Stimulated activated CD4-positive, alpha-beta T cell treated with anti-CD3 and anti-CD28 coated beads, Interleukin-15, amount 100 ng/mL, for 1 hour (primary cell): ENCODE measurements at places on chromosomes 16 and 17.

DNA sequence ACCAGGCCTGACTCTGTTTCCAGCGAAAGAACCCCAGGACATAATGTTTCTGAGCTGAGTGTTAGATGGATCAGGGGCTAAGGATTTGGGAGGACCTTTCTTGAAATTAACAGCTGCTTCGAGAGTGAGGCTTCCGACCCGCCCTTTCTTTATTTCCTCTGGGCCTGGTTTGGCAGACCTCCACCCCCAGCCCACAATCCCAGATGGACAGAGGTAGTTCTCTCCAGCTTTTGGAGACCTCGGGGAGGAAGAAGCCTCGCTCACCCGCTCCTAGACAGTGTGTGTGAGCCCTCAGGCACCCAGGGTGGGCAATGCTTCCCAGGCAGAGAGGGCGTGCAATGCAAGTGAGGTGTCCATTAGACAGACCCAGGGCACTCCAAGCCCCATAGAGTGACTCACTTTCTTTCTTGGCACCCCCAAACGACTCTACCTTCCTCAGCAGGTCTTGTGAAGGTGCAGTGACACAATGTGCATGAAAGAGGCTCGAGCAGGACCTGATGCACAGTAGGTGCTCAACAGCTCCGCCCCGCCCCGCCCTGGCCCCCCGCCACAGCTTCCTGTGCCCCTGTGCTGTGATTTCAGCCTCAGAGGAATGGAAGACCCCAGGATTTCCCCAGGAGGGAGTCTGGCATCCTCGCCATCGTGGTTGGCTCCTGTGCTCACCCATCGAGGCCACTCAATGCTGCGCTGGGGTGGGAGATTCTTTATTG lies 50.7 kb upstream of the TOB1 start:
- no peak for DNase-seq

DNA sequence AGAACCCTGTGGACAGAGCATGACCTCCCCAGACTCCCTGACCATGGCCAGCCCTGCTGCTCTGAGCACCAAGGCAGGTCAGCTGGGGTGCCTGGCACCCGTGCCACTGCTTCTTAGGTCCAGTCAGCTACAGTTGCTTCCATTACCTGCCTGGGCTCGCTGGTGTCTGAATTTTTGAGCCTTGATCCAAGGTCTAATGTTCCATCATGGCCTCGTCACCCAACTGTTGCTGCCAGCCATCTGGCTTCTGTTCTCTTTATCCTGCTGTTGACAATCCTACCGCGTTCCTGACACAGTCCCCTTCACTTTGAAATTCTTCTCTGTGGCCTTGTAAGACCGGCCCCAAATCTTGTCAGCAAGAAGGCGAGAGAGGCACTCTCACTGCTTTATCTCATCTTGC lies 16.7 kb downstream of the GLYR1 start:
- DNase-seq: no peak

DNA sequence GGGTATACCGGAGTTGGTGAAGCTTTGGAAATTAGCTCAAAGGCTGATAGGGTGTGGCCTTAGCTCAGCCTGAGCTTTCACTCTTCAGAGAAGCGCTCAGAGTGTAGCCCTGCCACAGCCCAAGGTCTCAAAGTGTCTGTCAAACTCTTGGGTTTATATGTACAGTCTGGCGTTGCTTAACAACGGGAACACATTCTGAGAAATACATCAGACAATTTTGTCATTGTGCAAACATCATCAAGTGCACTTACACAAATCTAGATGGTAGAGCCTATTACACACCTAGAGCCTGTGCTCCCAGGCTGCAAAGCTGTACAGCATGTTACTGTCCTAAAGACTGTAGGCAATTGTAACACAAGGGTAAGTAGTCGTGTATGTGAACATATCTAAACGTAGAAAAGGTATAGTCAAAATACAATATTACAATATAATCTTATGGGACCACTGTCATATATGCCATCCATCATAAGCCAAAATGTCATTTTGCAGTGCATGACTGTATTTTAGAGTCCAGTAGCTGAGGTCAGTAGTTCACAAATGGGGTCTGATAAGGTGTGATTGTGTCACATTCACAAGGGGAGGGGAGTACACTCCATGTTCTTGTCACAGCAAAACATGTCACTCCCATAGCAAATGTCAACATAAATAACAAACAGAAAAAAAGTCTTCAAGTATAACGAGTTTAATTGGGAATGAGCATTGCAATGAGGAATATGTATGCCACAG lies 20.6 kb downstream of the CHAD start:
- DNase-seq: no peak

- DNase-seq: no peak
Observed at GRCh38 chr17:18921912-18922451, 30.0 kb upstream of the SLC5A10 start.

DNA sequence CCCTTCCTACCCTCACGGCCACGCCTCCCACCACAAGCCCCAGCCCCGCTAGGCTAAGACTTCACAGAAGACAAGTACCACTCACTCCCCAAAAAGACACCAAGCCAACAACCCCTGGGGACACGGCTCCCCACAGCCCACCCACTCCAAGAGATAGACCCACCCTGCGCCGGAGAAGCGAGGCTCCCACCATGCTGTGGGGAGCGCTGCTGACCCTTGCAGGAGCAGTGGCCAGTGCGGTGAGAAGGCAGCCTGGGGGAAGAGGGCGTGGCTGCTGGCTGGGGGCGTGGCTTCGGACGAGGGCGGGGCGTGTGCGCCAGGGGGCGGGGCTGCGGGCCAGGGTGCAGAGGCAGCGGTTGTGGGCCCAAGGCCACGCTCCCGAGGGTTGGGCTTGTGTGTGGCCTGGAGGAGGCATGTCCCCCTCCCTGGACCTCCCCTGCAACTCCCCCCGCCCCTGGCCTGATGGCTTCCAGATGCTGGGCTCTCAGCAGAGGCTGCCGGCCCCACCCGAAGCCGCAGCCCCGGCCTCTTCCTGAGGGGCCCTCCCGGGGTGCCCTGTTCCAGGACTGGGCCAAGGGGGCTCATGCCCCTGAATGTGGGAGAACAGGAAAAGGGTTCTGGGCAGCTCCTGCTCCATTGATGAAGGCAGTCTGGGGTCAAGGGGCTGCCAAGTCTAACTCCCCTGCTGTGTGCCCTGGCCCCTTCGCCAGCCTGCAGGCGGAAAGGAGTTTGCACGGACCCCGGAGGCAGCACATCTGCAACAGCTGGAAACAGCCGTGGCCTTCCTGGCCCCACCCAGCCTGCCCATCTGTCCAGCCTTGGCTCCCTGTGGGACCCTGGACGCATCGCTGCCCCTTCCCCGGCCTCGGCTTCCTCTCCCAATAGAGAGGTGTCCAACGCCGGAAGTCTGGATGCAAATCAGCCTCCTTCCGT lies 9.1 kb downstream of the TFAP4 start:
- DNase-seq: peak; percentile 12
